CD4-positive, alpha-beta T cell treated with Interleukin-12 subunit alpha and Interleukin-12 subunit beta, for 1 hour (primary cell): ENCODE measurements at places on chromosomes 2 and 18.

DNA sequence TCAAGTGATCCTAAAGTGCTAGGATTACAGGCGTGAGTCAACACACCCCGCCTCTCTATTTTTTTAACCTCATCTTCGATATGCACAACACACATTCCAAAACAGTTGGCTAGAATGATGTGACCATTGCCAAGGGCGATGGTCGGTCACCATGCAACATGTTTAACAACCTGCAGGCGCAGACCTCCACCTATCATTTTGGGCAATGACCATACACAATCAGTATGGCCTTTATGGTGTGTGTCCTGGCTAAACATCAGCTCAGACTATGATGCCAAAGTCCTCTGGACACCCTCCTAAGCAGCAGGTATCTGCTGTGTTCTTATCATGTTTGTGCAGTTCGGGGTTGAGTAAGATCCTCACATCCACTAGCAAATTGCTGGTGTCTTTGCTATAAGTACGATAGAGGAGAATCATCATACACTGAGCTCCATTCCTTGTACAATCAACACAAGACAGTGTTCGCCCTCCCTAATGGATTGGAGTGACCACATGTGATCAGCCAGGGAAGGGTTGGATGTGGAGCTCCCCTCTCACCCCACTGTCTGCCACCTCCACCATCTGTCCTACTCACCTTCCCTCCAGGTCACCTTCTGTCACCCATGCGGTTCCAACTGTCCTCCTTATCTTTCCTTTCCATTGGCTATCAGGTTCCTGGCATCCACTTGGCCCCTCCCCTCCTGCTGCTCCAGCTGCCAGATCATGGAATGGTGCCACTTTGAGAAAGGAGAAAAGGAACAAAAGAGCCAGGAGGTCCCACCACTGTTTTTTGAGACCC lies 7.9 kb upstream of the RNF152 start:
- no peak for DNase-seq

GRCh38 chr2:207616185-207616584 lies 9.0 kb downstream of the METTL21A start:
- DNase-seq = no peak

DNA sequence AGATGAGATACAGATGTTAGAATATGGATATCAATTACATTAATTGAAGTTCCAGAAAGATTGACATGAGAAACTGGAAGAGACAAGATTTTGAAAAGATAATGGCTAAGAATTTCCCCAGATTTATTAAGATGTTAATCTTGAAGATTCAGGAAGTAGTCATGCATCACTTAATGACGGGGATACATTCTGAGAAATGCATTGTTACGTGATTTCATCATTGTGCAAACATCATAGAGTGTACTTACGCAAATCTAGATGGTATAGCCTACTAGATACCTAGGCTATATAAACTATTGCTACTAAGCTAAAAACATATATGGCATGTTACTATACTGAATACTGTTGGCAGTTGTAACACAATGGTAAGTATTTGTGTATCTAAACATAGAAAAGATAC lies 6.8 kb upstream of the CHMP3 start:
- DNase-seq = no peak

- no peak for DNase-seq
Observed at GRCh38 chr2:208945719-208946256, 478.1 kb upstream of the MAP2 start.

- peak; percentile 29 for DNase-seq
Observed at GRCh38 chr18:76494231-76495005, 624 bp downstream of the ZNF516 start.

DNA sequence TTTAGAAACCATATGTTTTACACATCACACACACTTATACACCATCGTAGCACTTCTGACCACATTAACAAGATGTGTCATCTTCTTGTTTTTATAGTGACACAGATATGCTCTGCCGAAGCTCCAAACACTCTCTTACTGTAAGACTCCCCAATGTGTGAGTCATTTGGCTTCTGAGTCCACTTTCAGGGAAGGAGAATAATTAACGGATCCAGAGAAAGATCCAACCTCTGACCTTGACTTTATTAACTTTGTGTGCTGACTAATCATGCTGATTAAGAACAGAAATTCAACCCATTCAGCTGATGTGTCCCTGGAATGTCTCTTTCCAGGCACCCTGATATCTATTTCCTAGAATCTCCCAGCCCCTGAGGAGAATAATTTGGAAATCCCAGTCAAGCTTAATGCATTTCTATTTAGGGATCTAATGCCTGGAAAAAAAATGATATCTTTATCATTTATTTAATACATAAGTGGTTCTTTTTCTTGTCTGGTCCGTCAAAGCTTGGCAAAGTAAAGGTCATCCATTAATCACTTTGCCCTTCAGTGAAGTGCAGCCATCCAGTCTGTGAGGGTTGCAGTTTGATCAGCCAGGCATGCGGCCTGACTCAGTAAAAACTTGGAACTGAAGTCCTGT lies 615.8 kb upstream of the SYT4 start:
- DNase-seq = no peak

GRCh38 chr2:131040661-131041401 lies 52.4 kb downstream of the FAM168B start:
- DNase-seq = peak; percentile 7

DNA sequence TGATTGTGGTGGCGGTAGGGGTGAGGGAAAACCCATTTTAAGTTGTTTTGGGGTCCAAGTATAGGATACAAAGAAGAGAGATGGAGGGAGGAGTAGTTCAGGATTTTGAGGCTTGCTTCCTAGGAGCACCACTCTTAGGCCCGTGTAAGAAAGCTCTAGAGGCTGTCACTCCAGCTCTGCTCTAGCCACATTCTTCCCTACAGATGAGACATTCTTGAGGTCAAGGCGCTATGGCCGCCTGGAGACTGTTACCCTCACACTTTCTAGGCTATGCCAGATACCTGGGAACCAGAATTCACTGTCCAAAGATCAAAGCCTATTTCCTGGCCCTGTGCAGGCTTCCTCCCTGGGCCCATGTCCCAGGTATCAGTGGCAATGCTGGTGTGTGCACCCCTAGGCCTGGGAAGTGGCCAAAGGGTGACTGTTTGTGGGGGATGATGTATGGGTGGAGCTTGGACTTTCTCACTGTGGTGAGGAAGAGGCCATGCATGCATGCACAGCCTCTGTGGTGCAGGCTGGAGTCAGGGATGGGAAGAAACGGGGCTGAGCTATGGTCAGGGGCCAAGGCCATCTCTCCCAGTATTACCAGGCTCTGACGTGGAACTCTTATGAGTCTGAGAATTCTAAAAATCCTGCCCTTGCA lies 7.0 kb upstream of the TTL start:
- DNase-seq = no peak

DNA sequence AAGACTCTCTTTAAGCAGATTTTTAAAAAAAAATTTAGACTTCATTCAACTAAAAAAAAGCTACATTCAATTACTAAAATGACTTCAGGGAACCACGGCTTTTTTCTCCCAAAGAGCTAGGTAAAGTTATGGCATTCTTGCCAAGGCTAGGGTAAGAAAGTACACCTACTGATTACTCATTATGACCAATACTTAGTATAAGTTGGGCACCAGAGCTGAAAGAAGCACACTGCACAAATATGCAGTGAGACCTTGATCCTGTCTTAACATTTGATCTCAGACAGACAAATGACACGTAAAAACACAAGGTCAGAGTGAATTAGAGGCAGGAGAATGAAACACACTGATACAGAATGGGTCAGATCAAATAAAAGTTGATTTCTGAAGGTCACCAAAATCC lies 88.7 kb downstream of the THADA start:
- no peak for DNase-seq

DNA sequence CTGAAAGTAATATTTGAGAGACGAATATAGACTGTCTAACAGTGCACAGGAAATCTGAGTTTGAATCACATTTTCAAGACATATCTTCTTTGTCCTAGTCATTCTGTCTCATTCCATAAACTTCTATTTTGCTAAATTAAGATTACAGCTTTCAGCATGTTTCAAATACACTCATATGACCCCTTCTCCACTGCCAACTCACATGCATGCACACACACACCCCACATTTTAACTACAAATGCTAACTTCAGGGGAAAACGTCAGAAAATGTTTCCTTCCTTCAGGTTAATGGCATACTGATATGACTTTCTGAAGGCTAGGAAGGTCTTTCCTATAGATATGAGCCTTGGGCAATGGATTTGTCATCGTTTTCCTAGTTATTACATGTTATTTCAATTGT lies 373.7 kb downstream of the RBM43 start:
- DNase-seq = no peak

DNA sequence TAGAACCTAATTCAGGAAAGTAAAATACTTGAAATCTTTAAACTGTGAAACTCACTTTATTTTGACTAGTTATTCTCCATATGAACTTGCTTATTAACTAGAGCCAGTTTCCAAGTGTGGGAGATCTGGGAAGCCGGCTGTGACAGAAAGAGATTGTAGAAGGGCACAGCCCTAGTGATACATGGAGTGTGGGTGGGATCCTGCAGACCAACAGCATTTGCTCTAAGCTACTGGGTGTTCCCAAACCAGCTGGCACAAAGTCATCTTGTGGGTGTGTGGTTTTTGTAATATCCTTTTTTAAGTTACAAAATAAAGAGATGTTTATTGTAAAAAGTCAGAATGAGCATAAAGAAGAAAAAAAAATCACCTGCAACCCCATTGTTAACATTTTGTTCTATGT lies 3.4 kb downstream of the DUSP19 start:
- DNase-seq = no peak

GRCh38 chr2:8402222-8402621 lies 279.6 kb upstream of the ID2 start:
- DNase-seq = no peak

DNA sequence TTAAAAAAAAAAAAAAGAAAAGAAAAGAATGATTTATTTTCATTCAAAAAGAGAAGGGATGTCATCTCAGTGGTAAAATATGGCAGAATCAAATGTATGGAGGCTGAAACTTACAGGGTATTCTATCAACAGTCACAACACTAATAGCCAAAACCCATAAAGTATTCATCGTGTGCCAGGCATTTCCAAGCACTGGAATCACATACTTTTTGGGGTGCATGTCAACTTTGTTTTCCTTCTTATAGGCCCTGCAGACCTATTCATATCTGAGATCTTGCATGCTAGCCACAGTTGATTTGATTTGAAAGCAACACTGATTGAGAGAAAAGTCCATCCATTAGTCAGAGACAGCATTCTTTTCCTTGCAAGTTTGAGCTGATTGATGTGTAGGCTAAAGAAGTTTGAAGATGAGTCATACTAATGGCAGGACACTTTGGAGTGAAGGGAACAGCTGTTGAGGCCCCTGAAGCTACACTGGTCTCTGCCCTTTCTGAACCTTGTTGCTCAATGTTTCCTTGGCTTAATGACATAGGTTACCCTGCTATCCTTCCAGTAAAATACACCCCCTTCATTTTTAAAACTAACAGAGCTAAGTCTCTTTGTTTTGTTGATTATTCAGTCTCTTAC lies 22.0 kb downstream of the KATNAL2 start:
- no peak for DNase-seq

DNA sequence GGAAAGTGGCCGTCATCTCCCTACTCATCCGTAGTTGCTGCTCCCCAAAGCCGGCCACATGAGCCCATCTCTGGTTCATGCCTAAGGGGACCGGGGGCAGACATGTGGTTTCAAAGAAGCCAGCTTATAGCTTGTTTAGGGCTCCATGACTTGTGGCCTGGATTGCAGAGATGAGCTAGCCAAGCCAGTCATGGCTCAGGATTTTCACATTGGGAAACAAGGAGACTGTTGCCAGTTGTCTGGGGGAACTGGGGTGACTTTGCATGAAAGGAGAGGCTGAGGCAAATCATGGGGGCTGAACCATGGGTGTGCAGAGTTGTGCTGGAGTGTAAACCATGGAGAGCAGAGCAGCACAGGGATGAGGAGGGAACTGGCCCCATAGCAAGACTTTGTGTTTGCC lies 183.0 kb upstream of the APCDD1 start:
- DNase-seq = no peak

DNA sequence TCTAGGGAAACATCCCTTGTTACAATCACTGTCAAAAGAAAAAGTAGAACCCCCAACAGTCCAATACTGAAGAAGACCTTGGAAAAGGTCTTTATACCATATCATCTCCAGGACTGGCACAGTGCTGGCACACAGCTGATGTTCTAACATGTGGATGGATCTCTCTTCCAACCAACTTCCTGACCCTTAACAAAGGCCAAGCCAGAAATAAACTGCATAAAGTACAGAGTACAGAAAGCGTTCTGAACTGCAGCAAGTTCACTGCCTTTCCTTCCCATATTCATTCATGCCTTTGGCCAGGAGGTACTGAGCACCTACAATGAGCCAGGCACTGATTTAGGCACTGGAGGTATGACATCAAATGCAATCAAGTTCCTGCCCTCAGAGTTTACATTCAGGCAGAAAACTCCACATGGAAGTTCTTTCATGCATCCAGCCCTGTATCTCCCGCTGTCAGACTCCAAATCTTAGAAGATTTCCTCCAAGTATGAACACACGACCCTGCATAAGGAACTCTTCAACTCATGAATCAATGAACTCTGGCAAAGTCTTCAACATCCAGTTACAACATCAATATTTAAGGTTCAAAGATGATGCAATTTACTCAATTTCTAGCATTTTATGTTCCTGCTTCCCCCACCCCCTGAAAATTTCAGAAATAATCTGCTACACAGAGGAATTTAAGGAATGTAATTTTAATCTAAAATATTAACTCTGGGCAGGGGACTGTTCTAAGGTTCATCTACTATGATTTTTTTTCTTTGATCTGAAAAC lies 33.8 kb downstream of the ACVR1 start:
- no peak for DNase-seq

GRCh38 chr18:2998644-2999043 lies 14.3 kb downstream of the LPIN2 start:
- no peak for DNase-seq

- DNase-seq = no peak
Observed at GRCh38 chr2:183996825-183997793, 601.2 kb upstream of the ZNF804A start.

DNA sequence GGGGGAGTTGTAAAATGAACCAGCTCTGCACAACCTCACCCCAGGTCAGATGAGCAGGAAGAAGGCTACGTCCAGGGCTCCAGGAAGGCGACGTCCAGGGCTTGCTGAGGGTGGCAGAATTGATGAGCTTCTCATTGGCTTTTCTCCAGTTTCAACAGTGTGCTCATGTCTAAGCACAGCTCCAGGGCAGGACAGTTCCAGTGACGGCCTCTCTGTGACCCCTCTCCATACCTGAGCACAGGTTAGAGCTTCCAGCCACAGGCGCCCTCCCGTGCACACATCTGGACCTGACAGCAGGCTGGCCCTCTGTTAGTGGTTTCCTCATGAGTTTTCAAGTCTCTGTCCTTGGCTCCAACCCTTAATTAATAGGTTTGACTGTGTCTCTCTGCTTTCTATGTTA lies 327.6 kb downstream of the ZNF516 start:
- DNase-seq = no peak

- DNase-seq = peak; percentile 15
Observed at GRCh38 chr2:46970334-46971288, 55.0 kb upstream of the MCFD2 start.

- no peak for DNase-seq
Observed at GRCh38 chr2:5894355-5894754, 202.2 kb downstream of the SOX11 start.

GRCh38 chr2:145593991-145594614 lies 1074.2 kb upstream of the ZEB2 start:
- DNase-seq = no peak
